ENCODE measurements at places on chromosomes 7 and 10.

- DNase-seq = no peak
Measured at GRCh38 chr7:98628418-98628817, 11.3 kb downstream of the NPTX2 start.

DNA sequence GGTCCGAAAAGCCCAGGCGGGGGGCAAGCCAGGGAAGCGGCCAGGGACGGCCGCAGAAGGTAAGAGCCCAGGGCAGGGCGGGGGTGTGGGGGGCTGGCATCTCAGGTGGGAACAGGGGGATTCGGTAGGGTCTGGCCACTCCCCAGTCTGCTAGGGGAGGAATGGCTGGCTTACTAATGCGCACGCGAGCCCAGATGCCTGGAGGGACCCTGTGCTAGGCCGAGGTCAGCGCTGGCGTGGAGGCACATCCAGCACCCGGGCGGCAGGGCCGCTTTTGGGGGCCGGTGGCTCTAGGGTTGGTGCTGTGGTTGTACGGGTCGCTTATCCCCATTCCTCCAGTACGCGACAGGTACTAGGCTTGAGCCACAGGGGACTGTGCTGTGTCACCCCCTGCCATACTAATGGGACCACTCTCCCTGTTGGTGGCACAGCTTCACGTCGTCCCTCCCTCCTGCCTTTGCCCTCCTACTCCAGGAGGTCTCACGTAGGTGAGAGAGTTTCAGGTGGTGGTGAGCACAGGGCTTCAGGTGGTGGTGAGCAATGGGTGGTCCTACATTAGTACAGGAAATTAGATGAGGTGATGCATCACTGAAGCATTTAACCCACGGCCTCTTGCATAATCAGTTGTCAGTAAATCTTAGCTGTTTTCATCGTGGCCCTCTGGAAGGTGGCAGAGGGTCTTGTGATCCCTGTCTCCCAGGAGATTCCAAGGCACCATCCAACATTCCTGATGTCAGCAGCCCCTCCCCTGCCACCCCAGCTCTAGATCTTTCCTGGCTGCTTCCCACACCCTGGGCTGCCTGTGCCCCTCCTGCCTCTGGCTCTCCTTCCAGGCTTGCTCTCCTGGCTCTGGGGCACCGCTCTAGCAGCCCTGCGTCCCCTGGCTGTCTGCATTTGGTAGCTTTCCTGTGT is 971 bp downstream of the AEBP1 start:
- DNase-seq = no peak

DNA sequence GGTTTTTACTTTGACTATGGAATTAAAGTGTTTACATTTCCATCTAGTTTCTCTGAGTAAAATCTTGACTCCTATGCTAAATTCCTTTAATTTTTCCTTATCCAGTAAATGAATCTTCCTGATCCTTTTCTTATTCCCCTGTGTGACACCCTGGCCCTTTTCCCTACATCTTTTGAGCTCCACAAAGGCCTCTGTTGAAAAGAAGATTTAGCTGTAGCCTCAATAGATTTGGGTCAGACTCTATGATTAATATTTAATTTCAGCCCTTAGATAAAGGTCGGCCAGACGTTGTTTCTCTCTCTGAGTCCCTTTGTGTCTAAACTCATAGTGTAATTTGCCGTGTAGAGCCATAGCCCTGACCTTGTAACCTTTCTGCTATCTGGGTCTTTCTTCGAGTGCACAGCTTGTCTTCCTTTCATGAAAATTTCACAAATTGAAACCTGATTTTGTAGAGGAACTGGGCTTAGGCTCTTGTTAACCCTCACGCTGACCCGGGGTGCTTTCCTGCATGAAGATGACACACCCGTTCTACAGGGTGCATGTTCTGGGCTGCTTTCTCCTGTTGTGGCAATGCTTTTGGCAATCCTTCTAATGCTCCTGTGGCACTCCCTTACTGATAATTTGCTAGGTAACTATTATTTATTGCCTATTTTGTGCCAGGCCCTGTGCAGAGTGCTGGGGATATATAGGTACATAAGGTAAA is 21.2 kb downstream of the LSMEM1 start:
- DNase-seq = no peak

DNA sequence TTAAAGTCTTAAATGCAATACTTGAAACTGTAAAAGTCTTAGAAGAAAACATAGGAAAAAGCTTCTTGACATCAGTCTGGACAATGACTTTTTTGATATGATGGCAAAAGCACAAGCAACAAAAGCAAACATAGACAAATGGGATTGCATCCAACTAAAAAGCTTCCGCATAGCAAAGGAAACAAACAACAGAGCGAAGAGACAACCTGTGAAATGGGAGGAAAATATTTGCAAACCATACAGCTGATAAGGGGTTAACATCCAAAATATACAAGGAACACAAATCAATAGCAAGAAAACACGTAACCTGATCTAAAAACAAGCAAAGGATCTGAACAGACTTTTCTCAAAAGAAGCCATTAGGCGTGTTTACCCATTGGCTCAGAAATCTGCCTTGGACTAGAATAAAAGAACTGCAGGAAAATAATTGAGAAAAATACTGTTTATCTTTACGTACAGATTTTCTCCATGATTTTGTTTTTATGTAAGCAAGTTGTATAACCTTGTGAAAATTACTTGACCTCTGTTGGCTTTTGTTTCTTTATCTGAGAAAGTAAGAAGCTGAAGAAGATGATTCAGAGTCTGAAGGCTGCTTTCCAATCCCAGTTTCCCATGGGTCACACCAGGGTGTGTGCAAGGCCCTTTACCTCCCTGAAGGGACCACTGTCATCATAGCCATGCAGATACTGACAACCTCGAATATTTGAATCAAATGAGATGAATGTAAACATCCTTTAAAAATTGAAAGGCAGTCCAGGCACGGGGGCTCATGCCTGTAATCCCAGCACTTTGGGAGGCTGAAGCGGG is 99.1 kb upstream of the LANCL2 start:
- DNase-seq = no peak

DNA sequence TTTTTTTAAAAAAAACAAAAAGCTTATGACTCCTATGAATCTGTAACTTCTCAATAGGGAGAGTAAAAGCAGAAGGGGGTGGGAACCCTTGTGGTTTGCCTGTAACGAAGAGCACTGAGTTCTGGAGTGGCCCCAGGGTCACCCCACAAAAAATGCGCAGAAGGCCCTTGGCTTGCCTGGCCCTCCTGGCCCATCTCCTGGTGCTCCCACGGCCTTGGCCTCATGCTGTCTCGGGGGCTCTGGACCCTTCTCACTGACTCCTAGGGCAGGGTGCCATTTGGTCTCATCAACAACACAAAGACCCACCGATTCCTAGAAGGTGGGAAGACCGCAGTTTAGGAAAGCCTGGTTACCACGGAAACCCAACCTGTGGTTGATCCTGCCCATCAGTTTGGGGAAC is 40.8 kb downstream of the ZNF467 start:
- no peak for DNase-seq

- DNase-seq = no peak
Measured at GRCh38 chr10:3734111-3734510, 50.9 kb downstream of the KLF6 start.

DNA sequence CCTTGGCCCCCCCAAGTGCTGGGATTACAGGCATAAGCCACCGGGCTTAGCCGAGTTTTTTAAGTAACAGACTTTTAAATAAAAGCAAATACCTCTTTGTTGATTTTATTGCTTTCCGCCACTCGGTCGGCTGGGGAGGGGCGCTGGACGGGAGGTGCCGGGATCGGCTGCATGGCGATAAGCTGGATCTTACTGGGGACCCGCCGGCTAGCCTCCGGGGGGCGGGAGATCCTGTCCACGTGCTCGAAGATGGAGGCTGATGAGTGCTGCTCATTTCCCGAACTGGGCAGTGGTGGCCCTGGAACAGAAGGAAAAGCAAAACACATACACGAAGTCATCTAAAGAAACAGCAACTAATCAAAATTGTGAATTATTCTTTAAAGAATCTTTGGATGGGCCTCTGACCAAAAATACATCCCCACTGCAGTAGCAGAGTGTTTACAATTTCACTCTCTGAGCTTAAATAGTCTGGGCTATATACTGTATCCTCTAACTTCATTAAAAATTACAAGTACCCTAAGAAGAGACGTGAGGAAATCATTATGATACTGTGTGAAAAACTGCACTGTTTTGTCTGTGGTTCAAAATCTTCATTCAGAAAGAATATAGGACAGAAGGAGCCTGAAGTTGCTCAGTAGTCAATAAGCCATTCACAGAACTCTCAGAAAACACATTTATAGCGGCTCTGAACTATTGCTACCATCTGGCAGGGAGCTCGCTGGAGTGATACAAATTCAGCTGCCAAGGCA is 73.2 kb upstream of the ATP6V0A4 start:
- DNase-seq = no peak

DNA sequence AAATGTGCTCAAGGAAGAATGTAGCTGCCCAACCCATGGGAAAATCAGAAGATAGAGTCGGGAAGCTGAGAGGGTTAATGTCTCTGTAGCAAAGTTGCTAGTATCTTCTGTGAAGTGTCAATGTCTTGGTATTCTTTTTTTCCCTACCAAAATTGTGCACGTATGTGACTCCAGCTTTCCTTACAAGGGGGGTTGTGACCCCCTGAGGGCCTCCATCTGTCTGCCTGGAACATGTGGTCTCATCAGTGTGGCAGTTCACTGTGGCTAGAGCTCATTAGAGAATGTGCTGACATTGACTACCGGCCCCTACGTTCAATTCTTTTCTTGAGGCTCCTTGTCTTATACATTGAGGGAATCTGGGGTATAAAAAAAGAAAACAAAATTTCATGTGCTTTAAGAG is 725.2 kb upstream of the CELF2 start:
- DNase-seq = no peak

Data from activated T-cell treated with anti-CD3 and anti-CD28 coated beads for 1 hour (primary cell).